ENCODE measurements at places on chromosomes 2 and 18. TPM values are rescaled to one million over a fixed set of nuclear protein-coding genes. Genes with fewer than 3 reads are reported as not detected.

The PLEKHB2 gene
- polyA plus RNA-seq, result 87.0 TPM

The VWC2L gene
- 0.04 TPM for polyA plus RNA-seq

The APCDD1 gene
- polyA plus RNA-seq, result 132 TPM

GRCh38 chr18:801137-801536 lies 10.9 kb downstream of the YES1 start:
- no peak for DNase-seq

- no peak for DNase-seq
These were observed 261.5 kb downstream of the CELF4 start for GRCh38 chr18:37304012-37304680.

DNA sequence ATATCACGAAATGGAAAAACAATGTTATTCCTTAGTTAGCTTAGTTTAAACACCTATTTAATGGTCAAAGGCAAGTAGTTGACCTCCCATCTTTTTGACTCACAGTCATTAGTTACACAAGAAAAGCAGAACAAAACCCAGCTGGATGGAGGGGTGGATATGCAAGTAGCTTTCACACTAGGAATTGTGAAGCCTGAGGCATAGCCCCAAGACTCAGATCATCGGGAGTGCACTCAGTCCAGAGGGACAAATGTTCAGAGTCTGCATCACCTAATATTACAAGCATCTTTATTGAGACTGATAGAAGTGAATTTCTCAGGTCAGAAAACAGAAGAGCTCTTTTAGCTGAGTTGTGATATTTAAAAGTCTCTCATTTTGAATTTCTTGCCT lies 15.5 kb upstream of the CPS1 start:
- DNase-seq, result no peak

GRCh38 chr2:138060301-138060635 lies 96.0 kb downstream of the HNMT start:
- no peak for DNase-seq

- DNase-seq, result no peak
These were observed 358.5 kb downstream of the ALK start for GRCh38 chr2:29562896-29563295.

DNA sequence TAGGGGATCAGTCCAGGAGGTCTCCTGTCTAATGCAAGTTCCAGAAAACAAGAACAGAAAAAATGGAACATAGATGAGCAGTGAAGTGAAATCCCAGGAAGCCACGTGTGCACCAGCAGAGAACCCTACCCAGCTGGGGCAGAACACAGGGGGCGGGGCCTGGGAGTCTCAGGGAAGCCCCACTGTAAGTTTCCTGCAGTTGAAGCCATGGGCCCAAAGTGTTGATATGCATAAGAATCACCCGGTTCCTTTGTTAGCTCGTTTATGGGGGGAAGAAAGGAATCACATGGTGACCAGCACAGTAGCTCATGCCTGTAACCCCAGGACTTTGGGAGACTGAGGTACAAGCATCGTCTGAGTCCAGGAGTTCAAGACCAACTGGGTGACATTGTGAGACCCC lies 131.3 kb downstream of the INO80D start:
- DNase-seq, result no peak

DNA sequence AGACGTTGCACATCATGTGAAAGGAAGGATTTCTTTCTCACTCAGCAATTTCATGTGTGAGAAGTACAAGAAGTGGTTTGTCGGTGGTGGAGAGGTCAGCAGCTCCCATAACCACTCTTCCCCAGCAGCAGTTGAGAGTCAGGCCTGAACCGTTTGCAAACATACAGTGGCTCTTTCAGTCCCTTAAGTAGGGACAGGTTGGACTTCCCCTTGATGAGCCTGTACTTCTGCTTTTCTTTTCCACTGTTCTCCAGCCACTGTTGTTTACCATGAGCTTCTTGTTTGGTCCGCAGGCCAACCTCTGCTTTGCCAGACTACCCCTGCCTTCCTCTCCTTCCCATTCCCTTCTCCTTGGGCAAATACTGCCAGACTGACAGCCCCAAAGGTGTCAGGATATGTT lies 391.3 kb upstream of the CELF4 start:
- DNase-seq, result no peak
